ENCODE measurements at places on chromosomes 6 and 20.

DNA sequence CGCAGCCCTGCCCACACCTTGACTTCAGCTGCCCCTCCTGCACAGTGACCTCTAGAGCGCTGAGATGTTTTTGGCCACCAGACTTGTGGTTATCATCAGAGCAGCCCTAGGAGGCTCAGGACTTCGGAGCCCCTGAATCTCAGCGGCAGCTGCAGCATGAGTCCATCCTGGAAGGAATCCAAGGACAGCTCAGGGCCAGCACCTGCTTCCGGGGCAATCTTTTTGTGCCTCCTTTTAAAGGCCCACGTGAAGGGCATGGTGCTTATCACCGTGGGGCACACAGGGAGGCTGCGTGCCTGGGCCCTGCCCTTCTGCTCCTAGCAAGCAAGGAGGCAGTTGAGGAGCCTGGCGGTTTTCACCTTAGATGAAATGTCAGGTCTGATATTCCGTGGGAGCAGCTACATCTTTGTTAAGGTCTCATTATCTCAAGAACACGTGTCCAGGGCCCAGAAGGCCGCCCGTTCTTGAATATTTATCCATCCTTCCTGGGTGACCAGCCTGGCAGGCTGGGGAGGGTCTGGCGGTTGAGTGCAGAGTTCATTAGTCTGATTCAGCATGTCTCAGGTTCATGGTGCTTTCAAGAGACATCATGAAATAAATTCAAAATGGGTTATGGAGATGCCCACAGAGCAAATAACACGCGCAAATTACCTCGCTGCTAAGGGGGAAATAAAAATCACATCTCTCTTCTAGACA lies 392.4 kb downstream of the TAF4 start:
- no peak for DNase-seq

GRCh38 chr6:142857796-142858555 lies 87.0 kb downstream of the HIVEP2 start:
- DNase-seq, result no peak

DNA sequence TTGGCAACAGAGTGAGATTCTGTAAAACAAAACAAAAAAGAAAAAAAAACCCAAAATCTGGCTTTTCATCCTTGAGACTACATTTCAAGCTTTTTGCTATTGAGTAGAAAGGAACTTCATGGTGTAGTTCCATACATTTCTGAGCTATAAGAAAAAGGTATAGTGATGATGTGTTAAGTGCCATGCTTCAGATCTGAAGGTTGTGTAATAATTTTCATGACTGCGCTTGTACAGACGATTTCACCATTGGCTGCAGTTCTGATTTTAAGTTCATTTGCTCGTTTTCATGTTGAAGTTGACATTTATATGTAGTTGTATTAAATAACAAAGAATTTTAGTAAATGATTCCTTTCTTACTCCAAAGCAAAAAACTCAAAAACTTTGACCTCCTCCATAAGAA lies 247.6 kb downstream of the ARID1B start:
- DNase-seq, result no peak

DNA sequence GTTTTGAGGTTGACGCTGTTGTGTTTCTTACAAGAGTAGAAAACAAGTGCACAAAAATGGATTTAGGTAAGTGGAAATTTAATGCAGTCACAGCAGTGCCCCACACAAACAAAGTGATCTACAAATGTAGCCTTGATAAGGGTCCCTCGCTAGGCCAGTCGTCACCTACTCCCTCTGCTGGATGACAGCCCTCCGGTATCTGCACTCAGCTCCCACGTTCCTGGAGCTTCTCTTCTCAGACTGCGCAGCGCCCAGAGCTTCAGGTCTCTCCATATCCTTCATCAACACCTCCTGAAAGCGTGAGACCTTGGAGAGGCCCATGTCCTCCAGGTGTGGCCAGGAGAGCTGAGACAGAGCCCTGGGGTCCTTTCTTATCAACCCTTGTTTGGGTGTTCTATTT lies 58.3 kb upstream of the MAP3K4 start:
- peak; percentile 36 for DNase-seq

DNA sequence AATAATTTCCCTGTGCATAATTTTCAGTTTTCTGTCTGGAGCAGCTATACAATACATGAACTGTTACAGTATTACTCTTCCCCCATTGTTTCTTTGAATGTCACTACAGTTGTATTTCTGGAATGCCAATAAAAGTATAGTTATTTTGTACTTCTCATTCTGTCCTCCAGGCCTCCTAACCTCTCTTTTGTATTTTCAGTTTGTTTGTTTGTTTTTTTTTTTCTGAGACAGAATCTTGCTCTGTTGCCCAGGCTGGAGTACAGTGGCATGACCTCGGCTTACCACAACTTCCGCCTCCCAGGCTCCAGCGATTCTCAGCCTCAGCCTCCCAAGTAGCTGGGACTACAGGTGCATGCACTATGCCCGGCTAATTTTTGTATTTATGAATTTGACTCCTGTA lies 16.8 kb upstream of the ARID1B start:
- DNase-seq, result no peak

DNA sequence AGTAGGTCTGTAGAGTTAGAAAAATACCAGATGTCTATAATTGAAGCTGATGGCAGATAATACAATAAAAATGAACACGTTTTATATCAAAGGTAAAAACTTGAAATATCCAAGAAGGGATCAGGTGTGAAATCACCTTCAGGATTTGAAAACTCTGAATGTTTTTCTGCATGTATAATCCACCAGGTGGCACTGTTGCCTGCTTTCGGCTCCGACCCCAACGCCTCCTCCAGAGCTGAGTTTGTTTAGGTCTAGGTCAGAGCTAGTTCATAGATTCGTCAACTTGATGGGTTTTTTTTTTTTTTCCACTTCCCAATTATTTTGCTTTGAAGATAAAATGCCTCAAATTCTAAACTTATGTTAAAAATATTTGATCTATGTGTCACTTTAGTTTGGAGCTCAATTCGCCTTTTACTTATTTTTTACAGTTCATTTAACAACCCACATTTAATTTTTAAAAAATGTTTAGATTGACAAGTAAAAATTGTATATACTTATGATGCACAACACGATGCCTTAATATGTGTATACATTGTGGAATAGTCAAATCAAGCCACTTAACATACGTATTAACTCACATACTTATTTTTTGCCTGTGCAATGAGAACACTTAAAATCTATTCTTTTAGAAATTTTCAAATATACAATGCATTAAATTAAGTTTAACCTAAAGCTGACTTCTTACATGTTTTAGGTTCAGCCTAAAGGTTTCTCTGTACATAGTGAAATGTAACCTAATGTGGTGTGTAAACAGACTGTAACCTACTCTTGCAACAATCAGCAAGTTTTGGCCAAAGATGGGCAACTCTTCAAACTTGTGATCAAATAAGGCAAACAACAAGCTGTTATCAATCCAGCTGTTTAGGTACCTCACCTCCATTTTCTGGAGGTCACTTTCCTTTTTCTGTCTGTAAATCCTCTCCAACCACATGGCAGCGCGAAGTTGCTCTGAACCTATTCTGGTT lies 39.4 kb upstream of the ENPP4 start:
- DNase-seq, result peak; percentile 37

DNA sequence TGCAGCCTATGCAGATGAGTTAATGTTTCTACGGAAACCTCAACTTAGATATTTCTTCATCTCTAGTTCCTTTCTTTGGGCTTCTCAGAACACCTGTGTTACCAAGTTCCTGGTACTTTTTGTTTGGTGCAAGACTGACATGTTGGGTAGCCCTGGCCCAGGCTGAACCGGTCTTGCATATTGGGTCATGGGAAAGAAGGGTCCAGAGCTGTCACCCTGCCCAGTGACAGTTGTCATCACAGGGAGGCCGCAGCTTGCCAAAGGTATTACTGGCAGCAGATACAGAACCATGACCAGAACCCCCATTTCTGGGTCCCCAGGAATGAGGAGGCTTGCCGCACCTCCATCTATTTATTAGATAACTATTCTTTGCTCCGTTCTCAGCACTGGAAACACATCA lies 40.2 kb downstream of the PDYN start:
- DNase-seq, result no peak

DNA sequence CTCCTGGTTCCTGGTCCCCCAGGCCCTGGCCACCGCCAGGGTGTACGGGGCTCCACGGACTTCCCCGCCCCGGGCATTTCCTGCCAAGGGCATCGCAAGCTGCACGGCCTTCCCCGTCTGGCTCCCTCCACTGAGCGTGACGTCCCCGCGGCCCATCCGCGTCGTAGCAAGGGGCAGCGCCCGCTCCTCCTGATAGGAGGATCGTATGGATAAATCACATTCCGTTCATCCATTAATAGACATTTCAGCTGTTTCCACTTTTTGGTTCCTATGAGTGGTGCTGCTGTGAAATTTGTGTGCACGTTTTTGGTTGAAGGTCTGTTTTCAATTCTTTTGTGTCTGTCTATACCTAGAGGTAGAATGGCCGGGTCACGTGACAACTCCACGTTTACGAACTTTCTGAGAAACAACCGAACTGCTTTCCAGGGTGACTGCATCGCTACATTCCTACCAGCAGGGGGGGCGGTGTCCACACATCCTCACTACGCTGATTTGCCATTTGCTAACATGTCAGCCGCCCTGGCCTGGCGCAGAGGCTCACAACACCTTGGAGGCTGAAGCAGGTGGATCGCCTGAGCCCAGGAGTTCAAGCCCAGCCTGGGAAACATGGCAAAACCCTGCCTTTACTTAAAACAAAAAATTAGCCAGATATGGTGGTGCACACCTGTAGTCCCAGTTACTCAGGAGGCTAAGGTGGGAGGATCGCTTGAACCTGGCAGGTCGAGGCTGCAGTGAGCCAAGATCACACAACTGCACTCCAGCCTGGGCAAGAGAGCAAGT lies 37.7 kb downstream of the KCNQ2 start:
- DNase-seq, result peak; percentile 89

GRCh38 chr20:41040855-41041254 lies 12.2 kb downstream of the TOP1 start:
- DNase-seq, result no peak

GRCh38 chr6:139156551-139156950 lies 21.7 kb downstream of the HECA start:
- DNase-seq, result no peak

GRCh38 chr6:10862361-10862760 lies 19.5 kb downstream of the GCM2 start:
- no peak for DNase-seq

DNA sequence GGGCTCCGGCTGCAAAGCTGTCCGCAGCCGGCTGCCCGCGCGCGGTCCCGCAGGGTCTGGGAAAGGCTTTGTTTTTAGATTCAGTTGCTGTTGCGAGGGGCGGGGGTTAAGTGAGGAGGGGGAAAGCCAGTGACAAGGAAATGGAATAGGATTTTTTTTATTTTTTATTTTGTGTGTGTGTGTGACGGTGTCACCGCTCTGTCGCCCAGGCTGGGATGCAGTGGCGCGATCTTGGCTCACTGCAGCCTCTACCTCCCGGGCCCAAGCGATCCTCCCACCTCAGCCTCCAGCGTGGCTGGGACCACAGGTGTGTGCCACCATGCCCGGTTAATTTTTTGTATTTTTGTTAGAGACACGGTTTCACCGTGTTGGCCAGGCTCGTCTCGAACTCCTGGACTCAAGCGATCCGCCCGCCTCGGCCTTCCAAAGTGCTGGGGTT lies 615 bp upstream of the UBE2J1 start:
- DNase-seq, result no peak

DNA sequence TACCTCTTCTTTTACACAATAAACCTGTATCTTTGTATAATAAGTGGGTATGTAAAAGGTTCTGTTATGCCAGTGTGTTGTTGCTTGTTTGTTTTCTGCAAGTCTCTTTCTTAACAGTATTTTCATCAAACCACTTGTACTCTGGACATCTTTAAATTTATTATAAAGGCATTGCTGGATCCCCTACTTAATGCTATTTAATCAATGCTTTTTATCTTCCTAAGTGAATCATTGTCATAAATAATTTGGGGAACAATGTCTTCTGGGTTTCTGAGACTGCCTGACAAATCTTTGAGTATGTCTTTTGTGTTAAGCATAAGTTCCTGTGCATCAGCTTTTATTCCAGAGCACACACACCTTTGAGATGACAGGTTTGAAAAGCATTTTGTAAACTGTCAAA lies 64.7 kb downstream of the ITCH start:
- DNase-seq, result no peak

- no peak for DNase-seq
Observed at GRCh38 chr20:58950603-58951002, 30.5 kb upstream of the NELFCD start.

- no peak for DNase-seq
Observed at GRCh38 chr20:61763740-61764400, 301.8 kb downstream of the TAF4 start.

DNA sequence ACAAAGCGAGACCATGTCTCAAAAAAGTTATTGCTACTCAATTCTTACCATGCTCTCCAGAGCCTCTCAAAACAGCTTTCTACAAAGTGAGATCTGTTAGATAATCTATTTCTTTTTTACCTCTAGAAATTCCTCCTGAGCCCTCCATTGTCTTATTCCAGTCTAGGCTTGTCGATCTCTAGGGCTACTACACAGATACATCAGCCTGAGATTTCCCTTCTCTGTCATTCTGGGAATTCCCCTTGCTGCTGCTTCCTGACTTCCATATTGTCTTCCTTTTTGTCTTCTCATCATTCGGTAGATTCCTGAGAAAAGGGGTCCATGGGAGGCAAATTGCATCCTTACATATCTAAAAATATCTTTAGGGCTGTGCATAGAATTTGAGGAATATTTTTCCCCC lies 75.6 kb upstream of the GNRH2 start:
- DNase-seq, result no peak

DNA sequence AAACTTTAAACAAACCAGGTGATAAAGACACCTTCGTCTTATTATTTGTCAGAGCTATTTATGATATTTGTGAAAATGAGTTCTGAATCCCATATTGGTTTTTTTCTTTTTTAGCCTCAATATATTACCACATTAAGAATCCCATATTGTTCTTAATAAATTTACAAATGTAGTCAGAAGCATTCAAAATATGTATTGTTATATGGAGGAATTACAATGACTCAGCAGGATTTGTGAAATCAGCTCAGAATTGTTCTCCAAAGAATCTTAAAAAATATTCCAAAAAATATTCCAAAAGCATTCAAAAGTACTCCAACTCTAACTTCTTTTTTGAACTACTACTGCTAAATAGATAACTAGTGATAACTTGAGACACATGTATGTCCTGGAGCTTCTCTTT lies 6.5 kb upstream of the ZNF343 start:
- no peak for DNase-seq

- no peak for DNase-seq
Observed at GRCh38 chr20:62426699-62427131, 624 bp downstream of the RBBP8NL start.

DNA sequence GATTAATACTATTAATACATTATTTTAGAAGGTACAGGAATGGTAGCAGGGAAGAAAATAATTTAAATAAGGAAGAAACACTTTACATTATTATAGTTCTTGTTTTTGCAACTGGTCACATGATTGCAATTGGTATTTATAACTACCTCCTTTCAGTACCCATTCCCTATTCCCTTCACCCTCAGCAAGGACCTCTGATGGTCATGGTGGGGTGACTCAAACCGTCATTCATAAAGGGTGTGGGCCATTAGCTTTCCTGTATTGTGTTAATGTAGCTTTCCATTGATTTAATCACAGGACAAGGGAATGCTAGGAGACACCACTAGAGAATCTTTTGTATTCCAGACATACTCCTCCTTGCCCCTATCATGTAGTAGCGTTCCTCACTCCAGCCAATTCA lies 47.2 kb upstream of the TMEM244 start:
- no peak for DNase-seq

DNA sequence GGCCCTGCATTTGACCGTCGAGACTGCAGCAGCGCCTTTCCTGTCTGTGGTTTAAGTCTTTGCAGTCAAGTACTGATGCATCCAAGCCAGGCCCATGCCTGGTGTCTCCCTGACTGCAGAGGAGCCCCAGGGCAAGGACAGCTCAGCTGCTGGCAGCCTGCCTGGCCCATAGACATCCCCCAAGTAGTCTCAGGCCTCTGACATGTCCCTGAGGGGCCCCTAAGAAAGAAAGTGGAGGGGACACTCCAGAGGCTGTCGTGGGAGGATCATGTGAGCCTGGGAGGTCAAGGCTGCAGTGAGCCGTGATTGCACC lies 18.0 kb downstream of the HRH3 start:
- DNase-seq, result no peak

Data from HAP-1 (cell line).